ENCODE measurements at places on chromosomes 7 and 10.

- DNase-seq: no peak
These were observed 341.1 kb downstream of the FRMD4A start for GRCh38 chr10:13989616-13990015.

- no peak for DNase-seq
These were observed 56.8 kb downstream of the CSTF2T start for GRCh38 chr10:51642581-51642980.

DNA sequence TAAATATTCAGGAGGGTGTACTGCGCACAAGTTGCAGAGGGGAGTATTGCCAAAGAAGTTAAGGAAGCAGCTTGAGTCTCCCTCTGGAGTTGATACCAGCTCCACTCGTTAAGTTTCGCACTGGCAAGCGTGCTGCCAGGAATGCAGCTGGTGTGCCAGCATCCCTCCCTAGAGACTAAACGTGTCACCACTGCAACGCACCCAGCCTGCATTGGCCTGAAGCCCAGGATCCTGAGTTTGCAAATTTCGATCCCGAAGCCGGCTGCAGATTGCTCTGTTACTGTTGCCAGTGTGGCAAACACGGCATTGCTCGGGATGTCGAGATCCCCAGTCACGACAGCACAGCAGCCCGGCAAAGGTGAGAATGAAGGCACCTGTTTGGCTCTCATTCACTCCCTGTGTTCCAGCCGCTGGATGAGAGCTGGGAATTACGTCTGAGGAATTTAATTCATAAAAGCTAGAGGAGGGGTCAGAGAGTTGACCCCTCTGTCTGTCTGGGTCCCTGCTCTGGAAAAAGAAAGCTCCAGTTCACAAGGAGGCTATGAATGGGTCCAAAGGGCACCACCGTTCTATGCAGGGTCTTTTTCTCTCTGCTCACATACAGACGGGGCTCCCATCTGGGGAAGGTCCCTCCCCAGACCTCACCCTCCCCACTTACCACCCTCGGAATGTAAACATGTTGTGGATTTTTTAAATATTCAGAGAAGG, 61.0 kb downstream of the NRP1 start:
- DNase-seq: no peak

- no peak for DNase-seq
These were observed 59.4 kb downstream of the SEMA3C start for GRCh38 chr7:80859272-80859970.

DNA sequence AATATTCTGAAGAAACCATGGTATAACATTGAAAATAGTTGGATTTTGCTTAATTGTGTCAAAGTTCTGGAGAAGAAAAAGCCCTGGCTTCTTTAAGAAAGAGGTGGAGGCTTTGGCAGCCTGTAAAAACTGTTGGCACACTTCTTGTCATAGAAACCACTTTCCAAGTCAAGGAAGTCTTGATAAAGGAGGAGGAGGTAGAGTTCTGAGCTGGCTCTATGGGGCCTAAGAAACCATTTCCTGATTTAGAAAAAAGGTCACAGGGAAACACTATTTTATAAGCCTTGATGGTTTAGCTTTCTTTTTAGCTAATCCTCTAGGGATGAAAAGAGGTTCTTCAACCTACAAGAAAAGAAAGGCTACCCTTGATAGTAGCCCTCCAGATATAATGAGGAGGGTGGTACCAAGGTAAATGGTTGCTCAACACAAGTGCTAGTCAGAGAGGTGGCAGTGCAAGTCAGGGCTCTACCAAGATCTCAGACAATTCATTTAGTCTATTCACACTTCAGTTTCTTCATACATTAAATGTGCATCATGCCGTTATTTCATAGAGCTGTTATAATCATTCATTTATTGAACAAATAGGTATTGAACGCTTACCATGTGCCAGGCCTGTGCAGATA, 346.9 kb downstream of the RNLS start:
- no peak for DNase-seq

- no peak for DNase-seq
These were observed 5.9 kb downstream of the PITRM1 start for GRCh38 chr10:3166496-3167290.

GRCh38 chr7:122691569-122692235, 7.2 kb downstream of the RNF133 start:
- DNase-seq: no peak

- no peak for DNase-seq
These were observed 18.6 kb downstream of the OPALIN start for GRCh38 chr10:96339956-96340904.

DNA sequence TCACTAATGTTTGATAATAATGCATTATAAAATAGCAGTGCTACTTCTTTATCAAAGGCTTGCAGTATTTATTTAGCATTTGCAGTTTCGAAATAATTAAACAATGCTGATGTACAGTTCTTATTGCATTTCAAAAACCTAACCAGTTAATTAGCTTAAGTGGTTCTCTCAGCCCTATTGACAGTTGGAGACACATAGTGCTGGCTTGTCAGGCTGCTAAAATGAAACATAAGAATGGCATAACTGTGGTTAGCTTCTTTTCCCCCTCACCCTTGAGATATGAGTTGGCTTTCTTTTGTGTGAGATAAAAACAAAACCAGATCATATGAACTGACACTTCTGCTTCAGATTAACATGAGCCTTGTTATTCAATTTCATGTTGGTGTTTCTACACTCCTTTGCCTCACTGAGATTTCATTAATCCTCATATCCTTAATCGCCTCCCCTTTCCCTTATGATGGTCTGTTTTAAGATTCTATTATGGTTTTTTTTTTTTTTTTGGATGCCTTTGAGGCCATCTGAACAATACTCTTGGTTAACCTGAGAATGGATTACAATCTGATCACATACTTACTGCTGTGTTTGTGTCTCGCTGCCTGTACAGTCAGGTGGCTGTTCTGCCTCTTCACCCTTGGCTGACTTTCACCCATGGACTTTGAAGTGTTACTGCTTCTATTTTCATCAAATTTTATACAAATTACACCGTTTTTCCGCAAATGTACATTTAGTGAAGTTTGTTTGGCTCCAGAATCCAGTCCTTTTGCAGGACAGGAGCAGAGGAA, 108.0 kb downstream of the SDK1 start:
- DNase-seq: no peak

DNA sequence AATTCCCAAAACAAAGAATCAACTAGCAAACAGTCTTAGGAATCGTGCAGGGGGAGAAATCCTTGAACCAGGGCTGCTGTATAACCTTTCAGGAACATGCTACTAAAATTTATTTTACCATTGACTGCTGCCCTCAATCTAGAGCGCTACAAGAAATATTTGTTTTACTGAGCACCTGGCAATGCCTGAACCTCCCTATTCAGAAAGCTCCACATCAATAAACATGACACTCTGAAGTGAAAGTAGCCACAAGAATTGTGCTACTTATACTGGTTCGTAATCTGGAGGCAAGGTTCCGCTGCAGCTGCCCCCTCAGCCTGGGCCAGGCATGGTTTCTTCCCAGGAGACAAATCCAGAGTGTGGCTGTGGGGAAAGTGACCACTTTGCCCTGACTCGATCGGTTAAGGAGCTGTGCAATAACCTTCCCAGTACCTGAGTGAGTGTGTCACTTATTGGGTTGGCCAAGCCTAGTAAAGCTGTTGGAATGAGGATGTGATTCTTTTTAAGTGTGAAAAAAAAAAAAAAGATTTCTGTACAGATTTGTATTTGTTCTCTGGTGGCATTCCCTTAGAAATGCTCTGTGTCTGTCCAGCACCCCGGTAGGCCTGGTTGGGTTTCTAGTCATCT, 7.7 kb downstream of the VWA2 start:
- no peak for DNase-seq

- no peak for DNase-seq
These were observed 195.9 kb downstream of the CFTR start for GRCh38 chr7:117675497-117676435.

- DNase-seq: no peak
These were observed 17.0 kb upstream of the PCBD1 start for GRCh38 chr10:70905071-70906021.

GRCh38 chr7:42940985-42941847, 9.0 kb downstream of the MRPL32 start:
- DNase-seq: no peak

DNA sequence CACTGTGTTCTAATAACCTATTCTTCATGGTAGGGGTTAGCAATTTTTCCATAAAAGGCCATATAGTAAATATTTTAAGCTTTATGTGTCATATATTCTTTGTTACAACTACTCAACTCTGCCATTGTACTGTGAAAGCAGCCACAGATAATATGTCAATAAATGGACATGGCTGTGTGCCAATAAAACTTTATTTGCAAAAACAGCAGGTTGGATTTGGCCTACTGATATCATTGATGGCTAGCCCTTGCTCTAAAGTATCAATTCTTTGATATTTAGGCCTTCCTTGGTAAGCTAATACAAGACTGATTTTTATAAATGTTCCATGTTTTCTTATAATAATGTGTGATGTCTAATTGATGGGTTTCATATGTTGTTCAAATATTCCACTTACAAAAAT, 77.2 kb upstream of the OPALIN start:
- DNase-seq: no peak

DNA sequence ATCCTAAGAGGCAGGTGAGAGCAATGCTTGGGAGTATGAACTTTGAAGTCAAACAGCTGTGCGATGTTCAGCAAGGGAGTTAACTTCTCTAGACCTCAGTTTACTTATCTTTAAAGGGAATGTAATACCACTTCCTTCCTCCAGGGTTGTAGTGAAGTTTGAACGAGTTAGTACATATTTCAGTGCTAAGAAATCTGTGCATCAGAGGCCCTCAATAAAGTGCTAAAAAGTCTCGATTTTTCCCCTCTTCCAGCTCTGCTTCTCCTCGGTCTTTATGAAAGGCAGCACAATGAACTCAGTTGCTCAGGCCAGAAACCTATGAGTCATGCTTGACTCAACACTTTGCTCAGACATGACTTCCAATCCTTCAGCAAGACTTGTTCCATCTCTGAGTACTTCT, 418.9 kb downstream of the MDFIC start:
- DNase-seq: no peak

- no peak for DNase-seq
These were observed 11.8 kb upstream of the RRP12 start for GRCh38 chr10:97412891-97413304.

DNA sequence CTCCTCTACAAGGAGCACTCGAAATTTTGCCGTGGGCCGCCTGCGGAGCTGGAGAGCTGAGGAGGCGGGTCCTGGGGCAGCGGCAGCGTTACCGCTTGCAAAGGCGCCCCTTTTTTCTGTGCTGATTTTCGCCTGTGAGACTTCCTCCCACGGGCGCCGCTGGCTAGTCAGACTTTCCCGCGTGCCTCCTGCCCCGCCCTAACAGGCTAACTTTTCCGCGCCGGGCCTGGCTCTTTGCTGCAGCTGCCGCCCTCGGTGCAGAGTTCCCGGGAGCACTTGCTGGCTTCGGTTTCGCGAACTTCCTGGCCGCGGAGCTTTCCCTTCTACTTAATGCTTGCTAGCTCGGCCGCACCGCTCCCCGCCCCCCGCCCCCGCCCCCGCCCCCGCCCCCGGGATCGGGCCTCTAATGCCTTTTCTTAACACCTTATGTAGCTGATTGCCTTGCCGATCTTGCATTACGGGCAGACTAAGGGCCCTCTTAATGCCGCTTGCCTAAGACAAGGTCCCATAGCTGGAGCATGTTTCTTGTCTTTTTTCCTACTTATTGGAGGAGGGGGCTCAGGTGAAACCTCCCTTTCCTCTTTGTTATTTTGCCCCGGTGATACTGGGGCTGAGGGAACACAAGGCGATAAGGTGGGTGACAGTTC, 37.9 kb upstream of the RASGEF1A start:
- no peak for DNase-seq

DNA sequence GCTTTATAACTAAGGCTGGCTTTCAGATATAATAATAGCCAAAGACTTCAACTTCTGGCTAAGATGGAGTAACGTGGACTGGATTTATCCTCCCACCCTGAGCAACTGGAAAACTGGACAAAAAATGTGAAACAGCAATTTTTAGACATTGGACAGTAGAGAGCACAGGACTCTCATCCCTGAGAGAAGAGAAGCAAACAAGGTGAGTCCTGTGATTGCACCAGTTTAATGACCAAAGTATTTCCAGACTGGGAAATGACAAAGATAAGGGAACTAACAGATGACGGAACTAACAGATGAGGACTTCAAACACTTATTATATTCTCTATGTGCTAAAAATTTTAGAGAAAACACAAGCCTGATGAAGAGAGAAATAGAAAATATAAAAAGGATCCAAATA, 175.7 kb upstream of the SLC25A13 start:
- no peak for DNase-seq

GRCh38 chr7:134891262-134891695, 95.0 kb upstream of the AGBL3 start:
- no peak for DNase-seq

- no peak for DNase-seq
These were observed 14.7 kb downstream of the TMEM236 start for GRCh38 chr10:17766731-17767130.

- DNase-seq: no peak
These were observed 96.3 kb upstream of the VIPR2 start for GRCh38 chr7:159240962-159241361.

- no peak for DNase-seq
These were observed 88.3 kb upstream of the CYP26C1 start for GRCh38 chr10:92972066-92972870.

Measured in NCI-H187 treated with DMSO at 0.1 percent for 48 hours (cell line).